Right renal pelvis (tissue), 4 donors: ENCODE measurements at places on chromosomes 11 and 22.

DNA sequence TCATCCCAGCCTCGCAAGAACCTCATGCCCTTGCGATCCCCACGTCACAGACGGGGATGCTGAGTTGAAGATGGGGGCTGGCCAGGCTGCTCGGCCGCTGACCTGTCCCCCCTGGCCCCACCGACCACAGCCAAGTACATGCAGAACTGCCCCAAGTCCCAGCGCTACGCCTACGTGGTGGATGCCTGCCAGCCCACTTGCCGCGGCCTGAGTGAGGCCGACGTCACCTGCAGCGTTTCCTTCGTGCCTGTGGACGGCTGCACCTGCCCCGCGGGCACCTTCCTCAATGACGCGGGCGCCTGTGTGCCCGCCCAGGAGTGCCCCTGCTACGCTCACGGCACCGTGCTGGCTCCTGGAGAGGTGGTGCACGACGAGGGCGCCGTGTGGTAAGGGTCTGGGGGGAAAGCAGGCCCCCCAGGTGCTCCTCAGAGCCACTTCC, 10.0 kb downstream of the MUC5B start:
- no peak for DNase-seq

DNA sequence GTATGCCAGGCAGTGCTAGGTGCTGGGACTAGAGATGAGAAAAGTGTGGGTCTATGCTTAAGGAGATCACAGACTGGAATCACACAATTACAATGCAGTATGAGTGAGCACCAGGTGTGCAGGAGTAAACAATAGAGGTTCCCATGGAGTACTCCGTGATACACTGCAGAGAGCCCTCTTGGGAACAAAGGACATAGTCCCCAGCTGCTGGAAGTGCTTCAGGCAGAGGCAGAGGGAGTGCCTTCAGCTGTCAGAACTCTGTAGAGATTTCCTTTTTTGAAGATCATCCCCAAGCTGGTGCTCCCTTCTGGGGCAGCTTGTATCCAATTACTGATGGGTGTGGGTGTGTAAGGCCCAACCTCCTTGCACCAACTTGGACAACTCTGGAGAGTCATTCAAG, 143.5 kb upstream of the PLET1 start:
- no peak for DNase-seq

- no peak for DNase-seq
Observed at GRCh38 chr11:44766112-44766971, 39.6 kb downstream of the TSPAN18 start.

DNA sequence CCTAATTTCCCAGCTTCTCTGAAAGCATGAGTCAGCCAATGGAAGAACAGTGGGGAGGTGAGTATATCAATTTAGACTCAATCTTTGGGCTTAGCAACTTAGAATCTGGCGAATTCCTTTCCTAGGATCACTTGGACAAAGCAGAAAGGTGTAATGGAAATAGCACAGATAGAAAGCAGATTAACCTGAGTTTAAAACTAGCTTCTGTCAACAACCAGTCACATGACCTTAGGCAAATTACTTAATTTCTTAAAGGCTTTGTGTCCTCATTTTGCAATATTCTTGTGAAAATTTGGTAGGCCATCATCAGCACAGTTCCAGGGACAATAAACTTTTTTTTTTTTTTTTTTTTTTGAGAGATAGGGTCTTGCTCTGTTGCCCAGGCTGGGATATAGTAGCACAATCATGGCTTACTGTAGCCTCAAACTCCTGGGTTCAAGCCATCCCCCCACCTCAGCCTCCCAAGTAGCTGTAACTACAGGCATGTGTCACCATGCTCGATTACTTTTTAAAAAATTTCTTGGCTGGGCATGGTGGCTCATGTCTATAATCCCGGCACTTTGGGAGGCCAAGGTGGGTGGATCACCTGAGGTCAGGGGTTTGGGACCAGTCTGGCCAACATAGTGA, 40.8 kb upstream of the PCF11 start:
- DNase-seq: no peak

- no peak for DNase-seq
Observed at GRCh38 chr11:23288003-23288783, 427.9 kb upstream of the CCDC179 start.

DNA sequence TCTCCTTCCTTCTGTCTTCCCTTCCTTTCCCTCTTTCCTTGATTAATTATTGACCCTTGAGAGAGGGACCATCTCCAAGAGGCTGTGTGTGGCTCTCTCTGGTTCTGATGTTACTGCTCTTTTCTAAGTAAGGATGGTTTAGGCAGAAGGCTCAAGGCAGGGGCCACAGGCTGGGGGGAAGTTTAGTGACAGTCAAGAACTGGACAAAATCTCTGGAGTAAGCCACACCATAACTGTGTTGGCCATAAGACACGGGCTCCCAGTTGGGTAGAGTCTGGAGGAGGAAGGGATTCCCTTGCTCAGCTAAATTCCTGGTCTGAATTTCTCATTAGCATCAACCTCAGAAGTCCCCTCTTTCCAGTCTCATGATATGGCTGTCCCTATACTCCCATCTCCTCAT, 74.7 kb downstream of the BUD13 start:
- DNase-seq: no peak

- no peak for DNase-seq
Observed at GRCh38 chr11:9016916-9017642, 13.3 kb upstream of the NRIP3 start.

- no peak for DNase-seq
Observed at GRCh38 chr11:34333787-34334186, 24.0 kb downstream of the ABTB2 start.

DNA sequence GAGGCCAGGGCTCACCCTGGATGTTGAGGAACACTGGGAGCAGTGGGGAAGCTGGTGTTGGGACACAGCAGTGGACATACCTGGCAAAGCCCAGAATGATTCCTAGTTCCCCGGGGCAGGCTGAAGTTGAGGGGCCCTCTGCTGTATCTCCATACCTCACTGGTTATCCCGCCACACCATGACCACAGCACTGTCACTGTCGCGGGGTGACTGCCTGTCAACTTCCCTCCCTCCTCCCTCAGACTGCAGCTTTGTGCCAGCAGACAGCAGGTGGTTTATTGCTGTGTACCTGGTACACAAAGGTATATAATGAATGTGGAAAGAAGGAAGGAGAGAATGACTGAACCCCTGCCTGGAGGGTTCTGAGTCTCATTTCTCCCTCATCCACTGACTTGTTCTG, 318.7 kb downstream of the TMEM135 start:
- DNase-seq: no peak

- DNase-seq: no peak
Observed at GRCh38 chr11:62546929-62547625, 471 bp upstream of the AHNAK start.

GRCh38 chr22:24141586-24141985, 39.7 kb upstream of the SUSD2 start:
- DNase-seq: no peak

GRCh38 chr11:67006029-67006884, 16.7 kb upstream of the SYT12 start:
- DNase-seq: no peak

GRCh38 chr11:124172101-124172500, 11.0 kb upstream of the OR10D3 start:
- no peak for DNase-seq

GRCh38 chr11:33542921-33543320, 157.7 kb downstream of the C11orf91 start:
- peak; percentile 7 for DNase-seq

GRCh38 chr11:118198370-118198769, 21.9 kb upstream of the SCN2B start:
- no peak for DNase-seq

- no peak for DNase-seq
Observed at GRCh38 chr11:36114095-36114494, 170.2 kb downstream of the LDLRAD3 start.

DNA sequence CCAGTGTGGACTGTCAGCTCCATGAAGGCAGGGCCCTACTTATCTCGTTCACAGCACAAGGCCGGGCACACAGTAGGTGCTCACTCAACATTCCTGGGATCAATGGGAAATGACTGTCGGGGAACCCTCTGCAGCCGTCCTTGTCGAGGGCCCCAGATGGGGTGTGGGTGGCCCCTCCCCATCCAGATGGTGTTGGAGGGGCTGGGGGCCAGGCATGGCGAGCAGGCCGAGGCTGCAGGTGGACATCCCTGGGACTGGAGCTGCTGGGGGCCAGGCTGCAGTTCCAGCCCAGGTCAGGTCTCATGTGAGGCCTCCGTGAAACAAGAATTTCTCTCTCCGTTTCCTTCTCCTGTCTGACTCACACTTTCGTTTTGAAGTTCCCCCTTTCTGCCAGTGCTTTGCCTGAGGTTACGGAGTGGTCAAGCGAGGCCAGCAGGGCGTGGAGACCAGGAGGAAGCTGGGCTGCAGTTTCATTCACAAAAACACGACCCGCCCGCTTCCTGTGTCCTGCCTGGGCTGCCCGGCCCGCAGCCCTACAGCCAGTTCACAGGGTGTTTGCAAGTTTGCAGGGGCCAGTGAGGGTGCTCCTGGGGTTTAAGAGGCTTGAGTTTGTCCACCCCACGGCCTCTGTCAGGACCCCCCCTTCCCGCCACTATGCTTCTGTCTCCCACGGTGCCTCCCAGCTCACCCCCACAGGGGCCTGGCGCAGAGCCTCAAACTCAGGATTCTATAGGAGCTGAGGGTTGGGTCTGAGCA, 4.5 kb downstream of the MYEOV start:
- no peak for DNase-seq

DNA sequence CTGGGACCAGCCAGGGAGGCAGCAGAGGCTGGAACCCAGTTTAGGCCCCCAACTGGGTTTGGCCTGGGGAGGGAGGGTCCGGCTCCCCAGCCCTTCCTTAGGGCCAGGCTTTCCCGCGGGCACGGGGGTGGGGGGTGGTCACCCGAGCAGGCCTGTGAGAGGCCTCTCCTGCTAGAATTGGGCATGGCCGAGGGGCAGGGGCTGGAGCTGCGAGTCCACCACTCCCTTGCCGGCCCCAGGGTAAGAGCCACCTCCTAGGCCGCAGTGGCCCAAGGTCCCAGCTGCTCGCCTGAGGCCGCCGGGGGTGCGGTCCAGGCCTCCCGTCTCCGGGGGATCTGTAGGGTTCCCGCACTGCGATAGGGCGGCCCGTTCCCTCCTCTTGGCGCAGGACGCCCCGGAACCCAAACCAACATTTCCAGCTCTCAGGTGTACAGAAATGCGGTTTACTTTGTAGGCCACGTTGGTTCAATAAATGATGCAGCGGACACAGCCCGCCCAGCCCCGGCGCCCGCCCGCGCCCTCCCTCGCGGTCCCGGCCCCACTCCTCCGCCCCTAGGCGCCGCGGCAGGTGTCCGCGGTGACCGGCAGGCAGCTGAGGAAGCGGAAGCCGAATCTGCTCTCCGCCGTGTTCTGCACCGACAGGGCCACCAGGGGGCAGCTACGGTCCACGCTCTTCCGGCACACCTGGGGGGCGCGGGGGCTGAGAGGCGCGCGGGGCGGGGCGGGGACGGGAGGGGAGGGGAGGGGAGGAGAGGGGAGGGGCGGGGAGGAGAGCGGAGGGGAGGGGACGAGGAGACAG, 5.9 kb downstream of the LMNTD2 start:
- DNase-seq: no peak

GRCh38 chr11:5238486-5238885, 4.2 kb upstream of the HBD start:
- no peak for DNase-seq

- DNase-seq: no peak
Observed at GRCh38 chr11:73498343-73498742, 99.6 kb downstream of the FAM168A start.

GRCh38 chr11:134537941-134538340, 125.9 kb upstream of the B3GAT1 start:
- no peak for DNase-seq

DNA sequence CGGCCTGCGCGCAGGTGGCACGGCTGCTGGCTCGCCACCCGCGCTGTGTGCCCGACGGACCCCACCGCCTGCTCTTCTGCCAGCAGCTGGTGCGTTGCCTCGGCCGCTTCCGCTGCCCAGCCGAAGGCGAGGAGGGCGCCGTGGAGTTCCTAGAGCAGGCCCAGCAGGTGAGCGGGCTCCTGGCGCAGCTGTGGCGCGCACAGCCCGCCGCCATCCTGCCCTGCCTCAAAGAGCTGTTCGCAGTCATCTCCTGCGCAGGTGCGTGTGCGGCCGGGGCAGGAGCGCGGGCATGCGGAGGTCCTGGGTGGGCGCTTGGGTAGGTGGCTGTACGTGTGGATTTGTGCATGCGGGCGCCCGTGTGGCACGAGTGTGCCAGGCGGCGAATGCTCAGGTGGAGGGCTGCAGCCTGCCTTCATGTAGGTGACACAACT, 8.0 kb downstream of the USP35 start:
- no peak for DNase-seq

DNA sequence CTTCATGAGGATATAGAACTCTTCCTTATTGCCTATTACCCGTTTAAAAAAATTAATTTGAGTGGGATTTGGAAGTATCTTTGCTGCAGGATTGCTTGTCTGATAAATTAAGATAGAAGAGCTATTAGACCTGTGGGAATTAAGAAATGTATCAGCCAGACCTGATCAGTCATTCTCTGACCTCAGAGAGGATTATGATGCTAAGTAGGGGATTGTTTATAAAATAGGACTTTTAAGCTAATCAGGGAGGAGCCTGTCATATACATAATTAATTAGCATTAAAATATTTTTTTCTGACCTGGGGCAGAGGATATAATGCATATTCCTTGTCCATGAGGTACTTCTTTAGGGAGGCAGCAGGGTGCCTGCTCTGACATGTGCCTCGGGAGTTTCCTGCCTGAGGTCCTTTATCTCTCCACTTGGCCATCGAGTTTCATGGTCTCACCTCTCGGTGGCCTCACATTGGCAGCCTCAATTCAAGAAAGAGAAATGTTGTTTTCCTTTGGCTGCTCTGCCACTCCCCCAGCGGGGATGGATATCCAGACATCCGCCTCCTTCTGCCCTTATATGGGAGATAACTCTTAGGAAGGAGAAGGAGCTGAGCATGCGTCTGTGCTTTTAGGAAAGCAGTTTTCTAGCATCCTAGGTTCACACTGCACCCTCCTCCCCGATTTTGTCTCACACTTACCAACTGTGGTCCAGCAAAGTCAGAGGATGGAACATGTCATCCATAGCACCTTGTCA, 41.1 kb downstream of the DIXDC1 start:
- DNase-seq: peak; percentile 45

DNA sequence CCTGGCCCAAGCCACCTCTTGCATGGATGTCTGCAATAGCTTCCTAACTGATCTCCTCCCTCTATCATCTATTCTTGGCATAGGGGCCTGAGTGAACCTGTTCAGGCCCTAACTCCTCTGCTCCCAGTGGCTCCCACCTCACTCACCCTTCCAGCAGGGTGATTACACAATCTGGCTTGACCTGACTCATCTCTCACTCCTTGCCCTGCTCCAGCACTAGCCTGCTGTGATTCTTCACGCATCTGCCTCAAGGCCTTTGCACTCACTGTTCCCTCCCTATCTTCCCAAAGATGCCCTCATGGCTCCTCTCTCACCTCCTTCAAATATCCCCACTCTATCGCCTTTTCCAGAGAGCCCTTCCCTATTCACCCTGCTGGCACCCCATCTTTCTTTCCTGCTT, 10.5 kb downstream of the SCN4B start:
- no peak for DNase-seq

GRCh38 chr11:12800032-12800671, 125.9 kb downstream of the TEAD1 start:
- DNase-seq: no peak
